ENCODE measurements at places on chromosomes 1 and 21. TPM values are rescaled to one million over a fixed set of nuclear protein-coding genes. Genes with fewer than 3 reads are reported as not detected.

The BSND gene
- polyA plus RNA-seq = not detected

The PROK1 gene
- not detected for polyA plus RNA-seq

The SLC35F3 gene
- polyA plus RNA-seq = not detected

The RBM34 gene
- polyA plus RNA-seq = 35.0 TPM

The ATP1A2 gene
- not detected for polyA plus RNA-seq

The FCRL5 gene
- 69.9 TPM for polyA plus RNA-seq
